Central memory CD8-positive, alpha-beta T cell (primary cell): ENCODE measurements at places on chromosomes 2 and 18.

DNA sequence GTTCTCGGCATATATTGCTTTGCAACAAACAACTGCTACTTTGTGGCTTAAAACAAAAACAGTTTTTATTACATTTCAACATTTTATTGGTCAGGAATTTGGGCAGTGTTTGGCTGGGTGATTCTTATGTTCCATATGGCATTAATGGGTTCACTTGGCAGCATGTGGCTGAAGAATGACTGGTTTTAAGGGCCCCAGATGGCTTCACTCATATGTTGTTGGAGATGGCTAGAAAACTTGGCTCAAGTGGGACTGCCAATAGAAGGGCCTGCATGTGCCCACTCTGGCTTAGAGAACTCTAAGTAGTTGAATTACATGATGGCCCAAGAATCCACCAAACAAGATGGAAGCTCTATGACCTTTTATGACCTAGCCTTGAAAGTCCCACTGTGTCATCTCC is 86.1 kb downstream of the FASTKD2 start:
- no peak for DNase-seq

- DNase-seq = no peak
Measured at GRCh38 chr2:241088376-241088775, 13.7 kb downstream of the MTERF4 start.

DNA sequence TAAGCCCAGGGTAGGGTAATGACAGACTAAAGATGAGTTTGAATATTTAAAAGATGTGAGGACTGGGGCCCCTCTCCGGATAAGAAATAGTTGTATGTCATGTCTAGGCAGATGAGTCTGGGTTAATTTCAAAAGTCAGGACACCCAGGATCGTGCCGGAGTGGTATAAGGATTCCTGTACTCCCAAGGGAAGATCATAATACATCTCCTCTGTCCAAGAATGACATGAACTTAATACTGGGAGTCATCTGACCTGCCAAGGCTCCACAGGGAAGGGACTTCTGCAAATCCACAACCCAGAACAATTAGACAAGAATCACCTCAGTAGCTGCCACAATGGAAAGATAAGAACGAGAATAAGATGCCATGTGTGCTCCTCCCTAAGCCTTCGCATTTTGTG is 17.1 kb downstream of the RPRM start:
- no peak for DNase-seq

DNA sequence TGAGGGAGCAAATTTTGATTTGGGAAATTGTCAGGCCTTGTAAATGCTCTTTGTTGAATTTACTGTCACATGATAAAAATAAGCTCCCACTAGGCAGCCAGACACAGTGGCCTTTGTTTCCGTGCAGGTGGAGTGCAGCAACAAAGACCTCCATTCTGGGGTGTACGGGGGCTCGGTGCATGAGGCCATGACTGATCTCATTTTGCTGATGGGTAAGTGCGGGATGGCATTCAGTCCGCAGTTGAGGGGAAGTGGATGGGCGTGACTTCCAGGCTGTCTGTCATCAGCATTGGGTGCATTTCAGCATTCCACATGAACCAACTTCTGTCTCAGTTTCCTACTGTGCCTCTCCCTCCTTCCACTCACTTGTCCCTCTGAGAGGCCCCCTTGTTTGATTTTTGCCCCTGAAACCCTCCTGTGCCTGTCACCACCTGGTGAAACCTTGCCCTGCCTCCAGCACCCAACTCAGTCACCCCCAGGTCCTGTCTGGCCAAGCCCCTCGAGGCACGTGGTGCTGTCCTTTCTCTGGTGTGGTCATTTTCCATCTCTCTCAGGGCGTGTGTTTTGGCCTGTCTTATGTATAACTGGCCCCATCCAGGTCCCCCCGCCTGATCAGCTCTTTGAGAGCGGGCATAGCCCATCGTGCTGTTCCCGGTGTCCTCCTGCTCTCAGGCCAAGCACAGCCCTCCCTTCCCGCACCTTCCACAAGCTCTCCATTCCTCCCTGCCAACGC is 16.3 kb downstream of the CNDP2 start:
- no peak for DNase-seq
